ENCODE measurements at places on chromosomes 3 and 15.
A peak's percentile ranks its signal among the peaks of the same experiment; 100 is the strongest.

DNA sequence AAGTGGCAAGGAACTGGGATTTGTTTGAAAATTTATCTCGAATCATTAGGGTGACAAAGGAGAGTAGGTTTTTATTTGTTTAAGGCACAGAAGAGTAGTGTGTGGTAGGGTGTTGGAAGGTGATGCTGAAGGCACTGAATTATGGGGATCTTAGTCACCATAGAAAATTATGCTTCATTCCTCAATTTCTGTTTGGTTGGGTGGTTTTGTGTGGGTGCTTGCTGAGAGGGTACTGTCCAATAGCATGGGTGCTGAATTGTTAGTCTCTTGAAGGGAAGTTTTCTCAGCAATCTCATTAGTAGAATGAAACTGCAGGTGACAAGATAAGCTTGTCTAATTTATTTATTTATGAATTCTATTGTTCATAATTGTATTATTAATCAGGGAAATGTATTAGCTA is 610.9 kb downstream of the AGBL1 start:
- no peak for DNase-seq

DNA sequence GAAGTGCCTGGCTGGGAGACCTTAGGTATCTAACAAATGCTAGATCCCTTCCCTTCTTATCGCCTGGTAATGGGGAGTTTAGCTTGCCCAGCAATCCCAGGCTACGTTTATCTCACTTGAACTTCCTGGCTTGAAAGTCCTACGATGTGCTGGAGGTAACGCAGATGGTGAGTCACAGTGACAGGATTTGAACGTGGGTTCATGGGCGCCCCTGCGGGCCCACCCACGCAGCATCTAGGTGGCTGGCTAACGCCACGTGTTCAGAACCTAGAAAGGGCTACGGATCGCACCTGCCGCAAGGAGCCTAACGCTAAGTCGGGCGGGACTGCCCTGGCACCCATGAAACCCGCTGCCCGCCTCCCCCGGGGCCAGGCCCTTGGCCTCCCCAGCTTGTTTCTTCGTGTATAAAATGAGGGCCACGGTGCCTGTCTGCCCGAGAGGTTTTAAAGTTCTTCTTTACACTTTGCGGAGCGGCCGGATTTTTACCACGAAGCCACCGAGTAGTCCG is 600 bp upstream of the USP3 start:
- DNase-seq, result peak; percentile 81

- no peak for DNase-seq
Measured at GRCh38 chr3:53534676-53535400, 40.4 kb downstream of the CACNA1D start.

GRCh38 chr3:112320691-112321090 is 12.3 kb upstream of the CD200 start:
- no peak for DNase-seq

DNA sequence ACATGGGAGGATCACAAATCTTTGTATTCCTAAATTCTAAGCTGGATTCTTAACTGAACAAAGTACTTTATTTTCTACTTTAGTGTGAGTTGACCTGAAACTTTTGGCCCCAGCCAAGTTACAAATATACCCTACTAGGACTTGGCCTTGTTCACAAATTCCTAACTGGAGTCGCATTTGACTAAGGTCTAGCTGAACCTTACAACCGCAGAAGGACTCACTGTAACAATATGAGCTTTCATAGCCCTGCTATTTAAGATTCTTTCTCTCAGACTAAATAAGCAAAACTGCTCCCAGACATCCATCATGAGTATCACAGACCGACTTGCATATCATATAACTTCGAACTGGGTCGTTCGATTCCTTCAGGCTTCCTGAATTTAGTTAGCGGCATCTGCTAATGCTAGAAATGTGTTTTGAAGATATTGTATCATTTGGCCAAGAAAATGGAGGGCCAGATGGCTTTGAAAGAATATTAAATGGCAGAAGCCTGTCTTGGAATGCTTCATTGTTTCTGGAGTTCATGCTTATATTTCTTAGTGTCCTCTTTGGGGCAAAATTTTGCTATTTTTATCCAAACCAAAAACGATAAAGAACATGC is 28.4 kb upstream of the ADAMTS9 start:
- DNase-seq, result no peak

DNA sequence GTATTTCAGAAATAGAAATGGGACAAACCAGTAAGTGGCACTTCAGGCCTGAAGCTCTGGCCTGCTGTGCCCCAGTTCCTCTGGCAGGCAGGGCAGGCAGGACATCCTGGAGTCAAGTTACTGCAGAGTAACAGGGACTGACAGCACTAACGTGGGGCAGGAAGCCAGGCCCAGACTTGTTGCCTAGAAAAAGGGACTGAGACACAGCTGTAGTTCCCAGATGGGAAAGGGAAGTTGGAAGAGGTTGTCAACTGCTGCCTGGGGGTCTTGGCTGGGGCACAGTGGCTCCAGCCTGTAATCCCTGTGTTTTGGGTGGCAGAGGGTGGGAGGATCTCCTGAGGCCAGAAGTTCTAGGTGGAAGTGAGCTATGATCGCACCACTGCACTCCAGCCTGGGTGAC is 171.9 kb downstream of the FMN1 start:
- no peak for DNase-seq

DNA sequence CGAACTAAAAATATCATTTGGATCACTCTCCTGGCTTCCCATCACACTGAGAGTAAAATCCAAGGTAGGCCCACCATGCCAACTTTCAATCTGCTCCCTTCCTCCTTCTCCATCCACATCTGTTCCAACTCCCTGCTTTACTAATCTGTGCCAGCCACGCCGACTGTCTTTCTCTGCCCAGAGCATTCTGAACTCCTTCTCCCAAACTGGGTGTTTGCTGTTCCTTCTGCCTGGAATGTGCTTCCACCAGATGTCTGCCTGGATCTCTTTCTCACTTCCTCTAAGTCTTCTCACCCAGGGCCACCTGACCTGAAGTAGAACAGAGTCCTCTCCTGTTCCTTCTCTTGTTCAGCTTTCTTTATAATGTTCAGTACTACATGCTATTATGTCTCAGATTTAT is 5.6 kb upstream of the ARL8B start:
- no peak for DNase-seq

GRCh38 chr15:38127306-38127771 is 125.3 kb upstream of the SPRED1 start:
- DNase-seq, result no peak

DNA sequence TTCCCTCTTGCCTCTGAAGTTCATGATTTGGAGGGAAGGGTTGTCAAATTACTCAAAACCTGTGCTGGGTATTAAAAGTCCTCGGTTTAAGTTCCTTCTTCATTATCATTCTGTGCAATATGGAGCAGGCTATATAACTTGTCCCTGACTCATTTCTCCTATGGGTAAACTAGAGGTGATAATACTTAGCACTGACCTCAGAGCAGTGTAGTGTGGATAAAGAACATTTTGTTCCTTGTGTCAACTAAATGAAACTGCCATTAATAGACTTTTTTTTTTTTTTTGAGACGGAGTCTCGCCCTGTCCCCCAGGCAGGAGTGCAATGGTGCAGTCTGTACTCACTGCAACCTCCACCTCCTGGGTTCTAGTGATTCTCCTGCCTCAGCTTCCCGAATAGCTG is 2.2 kb upstream of the BBX start:
- no peak for DNase-seq

- DNase-seq, result no peak
Measured at GRCh38 chr15:96209285-96209735, 121.2 kb upstream of the NR2F2 start.

- DNase-seq, result no peak
Measured at GRCh38 chr3:56935811-56936210, 124.7 kb upstream of the SPATA12 start.

DNA sequence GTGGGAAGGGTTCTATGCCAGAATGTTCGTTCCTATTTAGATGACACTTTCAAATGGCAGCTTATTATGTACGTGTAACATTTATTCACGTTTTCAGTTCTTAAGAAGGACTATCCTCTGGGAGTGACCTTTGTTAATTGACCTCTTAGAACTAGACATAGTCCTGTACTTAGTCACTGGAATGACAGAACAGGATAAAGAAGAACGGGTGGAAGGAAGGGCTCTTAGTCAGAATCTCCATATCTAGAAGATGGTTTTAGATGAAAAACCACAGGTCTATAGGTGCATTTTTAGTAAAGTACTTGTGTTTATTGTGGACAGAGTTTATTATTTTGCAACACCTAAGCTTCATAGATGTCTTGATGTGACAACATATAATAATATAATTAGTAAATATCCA is 6.5 kb downstream of the METTL6 start:
- no peak for DNase-seq

- DNase-seq, result no peak
Measured at GRCh38 chr3:71560665-71561064, 22.9 kb downstream of the FOXP1 start.

All from activated T-helper 1 cell treated with anti-CD3 and anti-CD28 coated beads, Interleukin-2, amount 50 U/mL, for 16 hours (primary cell).